ENCODE measurements at places on chromosomes 5 and 9.

DNA sequence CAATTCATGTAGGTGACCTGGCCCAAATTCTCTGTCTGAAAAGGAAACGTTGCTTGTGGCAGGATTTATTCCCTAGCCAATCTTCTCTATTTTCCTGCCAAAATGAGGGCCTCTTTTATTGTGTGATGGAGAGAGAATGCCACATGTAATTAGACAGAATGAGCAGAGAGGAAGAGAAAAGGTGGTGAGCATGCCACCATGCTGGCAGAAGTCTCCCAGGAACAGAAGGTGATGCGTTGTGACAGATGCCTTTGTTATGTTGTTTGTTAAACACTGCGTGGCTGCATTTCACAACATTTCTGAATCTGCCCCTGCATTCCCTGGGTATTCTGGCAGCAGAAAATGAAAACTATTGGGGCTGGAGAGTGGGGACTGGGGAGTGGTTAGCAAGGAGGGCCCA lies 577.6 kb downstream of the TLR4 start:
- DNase-seq, result no peak

DNA sequence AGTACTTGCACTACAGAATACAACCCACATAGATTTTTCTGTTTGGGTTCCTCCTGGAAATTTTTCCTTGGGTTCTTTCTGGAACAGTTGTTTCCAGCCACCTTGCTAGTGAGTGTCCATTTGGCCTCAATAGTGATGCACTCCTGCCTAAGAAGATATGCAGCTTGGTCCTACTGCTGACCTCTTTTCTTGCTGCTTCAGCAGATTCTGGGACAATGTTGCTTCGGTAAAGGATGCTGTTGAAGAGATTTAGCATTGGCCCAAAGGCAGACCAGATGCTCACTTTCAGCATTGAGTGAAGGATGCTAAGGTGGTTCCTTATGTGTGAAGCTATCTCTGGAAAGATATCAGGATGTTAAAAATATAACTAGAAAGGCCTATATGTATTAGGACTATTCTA lies 86.2 kb upstream of the SMC5 start:
- no peak for DNase-seq

DNA sequence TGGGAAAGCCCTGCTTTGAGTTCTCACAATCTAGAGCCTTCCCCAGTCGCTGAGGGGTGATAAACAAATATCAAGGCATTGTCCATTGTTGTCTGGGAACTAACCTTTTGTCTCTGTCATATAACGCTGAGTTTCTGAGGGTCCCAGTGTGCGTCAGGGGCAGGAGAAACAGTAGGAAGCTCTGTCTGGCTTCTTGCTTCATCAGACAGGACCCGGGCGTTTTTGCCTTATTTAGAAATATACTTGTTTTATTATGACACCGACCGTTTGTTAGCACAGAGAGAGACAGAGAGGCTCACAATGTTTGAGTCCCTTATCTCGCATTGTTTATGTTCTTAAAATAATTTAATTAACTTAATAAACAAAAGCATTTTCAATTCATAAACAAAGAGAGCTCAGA lies 204.9 kb upstream of the GAS1 start:
- DNase-seq, result no peak

GRCh38 chr9:26800322-26800721 lies 92.3 kb downstream of the CAAP1 start:
- no peak for DNase-seq

DNA sequence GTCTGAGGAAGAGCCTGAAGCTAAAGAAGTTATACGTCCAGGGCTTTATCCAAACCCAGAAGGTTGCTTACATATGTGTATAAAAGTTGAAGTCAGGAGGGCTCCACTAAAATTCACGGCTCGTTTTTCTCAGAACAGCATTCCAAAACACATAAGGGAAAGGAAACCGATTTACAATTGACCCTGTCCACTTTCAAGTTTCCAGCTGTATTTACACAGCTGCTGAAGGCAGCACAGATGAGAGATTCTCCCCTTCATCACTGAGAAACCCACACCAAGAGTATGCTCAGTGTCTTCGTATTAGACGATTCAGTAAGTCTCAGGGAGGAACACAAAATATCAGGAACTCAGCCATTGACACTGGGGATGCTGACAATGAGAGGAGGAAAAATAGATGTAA lies 5.9 kb upstream of the NREP start:
- DNase-seq, result no peak

DNA sequence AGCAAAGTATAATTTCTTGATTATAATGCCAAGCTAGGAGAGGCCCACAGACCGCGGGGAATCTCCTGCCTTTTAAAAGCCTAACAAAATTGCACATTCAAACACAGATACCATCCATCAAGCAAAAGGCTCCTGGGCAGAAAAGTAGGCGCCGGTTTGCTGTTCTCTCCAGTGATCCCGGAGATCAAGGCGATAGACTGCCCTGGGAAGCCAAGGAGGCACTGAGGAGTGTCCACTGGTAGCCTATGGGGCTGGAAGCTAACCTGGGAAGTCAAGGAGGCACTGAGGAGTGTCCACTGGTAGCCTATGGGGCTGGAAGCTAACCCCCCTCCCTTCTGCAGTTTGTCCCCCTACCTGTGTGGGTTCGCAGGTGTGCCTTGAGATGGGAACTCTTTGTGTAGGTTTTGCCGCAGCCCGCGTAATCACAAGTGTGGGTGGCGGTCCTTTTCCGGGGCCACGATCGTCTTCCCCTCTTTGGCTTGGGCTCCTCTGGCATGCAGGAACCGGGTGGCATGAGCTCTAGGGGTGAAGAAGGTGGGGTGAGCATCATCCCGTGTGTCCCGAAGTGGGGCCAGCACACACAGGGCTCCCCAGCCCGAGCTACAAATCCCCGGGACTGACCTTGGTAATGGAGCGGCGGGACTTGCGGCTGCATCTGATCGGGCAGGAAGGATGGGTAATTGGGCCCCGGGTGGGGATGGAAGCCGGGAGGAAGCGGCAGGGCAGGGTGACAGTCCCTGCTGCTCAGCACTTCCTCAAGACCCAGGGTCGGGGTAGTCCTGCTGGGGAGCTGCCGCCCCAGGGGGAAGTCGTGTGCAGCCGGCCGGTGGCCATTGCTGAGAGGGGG lies 2.7 kb downstream of the KLF4 start:
- DNase-seq, result no peak

DNA sequence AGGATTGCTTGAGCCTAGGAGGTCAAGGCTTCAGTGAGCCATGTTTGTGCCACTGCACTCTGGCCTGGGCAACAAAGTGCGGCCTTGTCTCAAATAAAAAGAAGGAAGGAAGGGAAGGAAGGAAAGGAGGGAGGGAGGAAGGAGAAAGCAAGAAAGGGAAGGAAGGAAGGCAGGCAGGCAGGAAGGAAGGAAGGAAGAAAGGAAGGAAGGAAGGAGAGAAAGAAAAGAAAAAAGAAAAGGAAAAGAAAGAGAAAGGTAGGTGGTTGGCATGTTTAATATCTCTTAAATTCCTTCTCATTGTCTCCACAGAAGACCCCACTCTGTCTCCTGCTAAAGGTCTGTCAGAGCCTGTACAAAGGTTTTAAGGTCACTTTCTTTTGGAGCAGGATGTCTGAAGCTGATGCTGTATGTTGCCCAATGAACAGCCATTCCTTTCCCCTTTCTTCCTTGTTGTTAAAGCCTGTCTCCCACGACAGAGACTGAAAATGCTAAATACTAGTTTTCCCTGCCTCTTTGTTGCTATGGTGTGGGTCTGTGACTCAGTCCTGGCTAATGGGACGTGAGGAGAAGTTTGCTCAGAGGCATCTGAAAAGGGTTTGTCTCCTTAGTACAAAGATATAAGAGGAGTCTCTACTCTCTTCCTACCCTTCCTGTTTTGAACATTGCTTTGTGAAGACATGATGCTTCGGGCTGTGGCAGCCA lies 213.3 kb downstream of the PCSK1 start:
- DNase-seq, result peak; percentile 72

- peak; percentile 10 for DNase-seq
Measured at GRCh38 chr5:17838469-17838868, 204.2 kb downstream of the TAF11L14 start.

- no peak for DNase-seq
Measured at GRCh38 chr5:106656821-106657220, 1013.9 kb downstream of the EFNA5 start.

DNA sequence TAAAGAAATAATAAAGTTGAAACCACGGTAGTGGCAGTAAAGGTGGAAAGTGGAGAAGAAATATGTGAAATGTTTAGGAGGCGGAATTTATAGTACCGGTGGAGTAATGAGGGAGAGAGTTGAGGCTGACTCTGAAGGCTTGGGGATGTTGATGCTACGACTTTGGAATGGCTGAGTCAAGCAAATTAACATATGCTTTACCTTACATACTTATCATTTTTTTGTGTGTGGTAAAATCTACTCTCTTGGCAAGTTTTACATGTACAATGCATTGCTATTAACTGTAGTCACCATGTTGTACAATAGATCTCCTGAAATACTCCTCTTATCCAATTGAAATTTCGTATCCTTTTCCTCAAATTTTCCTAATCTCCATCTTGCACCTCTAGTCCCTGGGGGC lies 179.0 kb downstream of the TAF11L14 start:
- peak; percentile 22 for DNase-seq

DNA sequence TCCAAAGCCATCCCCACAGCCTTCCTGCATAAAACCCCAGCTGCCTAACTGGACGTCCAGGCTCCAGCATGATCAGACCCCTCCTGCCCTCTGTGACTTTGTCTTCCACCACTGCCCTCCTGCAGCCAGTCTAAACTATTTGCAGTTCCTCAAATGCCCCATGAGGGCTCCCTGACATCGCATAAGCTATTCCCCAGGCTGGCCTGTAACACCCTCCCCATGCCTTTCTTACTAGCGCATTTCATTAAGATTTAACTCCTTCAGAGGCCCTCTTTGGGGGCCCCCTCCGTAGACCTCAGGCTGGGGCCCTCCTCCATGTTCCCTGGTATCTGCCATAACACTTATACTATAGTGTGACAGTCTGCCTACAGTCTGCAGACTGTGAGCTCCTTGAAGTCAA lies 15.5 kb upstream of the SMIM23 start:
- no peak for DNase-seq

DNA sequence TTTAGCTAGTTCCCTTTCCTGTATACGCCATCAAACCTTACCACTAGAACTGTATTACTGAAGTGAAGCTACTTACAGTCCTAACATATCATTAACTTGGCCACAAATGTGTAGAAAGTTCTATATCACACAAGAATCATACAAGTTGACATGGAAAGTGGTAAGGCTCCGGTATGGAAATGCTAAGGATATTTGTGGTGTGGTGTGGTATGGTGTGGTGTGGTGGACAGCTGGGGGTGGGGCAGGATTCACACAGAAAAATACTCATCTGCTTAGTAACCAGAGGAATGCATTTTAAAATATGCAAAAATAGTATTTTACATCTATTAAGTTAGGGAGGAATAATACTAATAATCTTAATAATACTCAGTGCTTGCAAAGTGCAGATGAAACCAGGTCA lies 69.4 kb downstream of the TRPC7 start:
- no peak for DNase-seq

DNA sequence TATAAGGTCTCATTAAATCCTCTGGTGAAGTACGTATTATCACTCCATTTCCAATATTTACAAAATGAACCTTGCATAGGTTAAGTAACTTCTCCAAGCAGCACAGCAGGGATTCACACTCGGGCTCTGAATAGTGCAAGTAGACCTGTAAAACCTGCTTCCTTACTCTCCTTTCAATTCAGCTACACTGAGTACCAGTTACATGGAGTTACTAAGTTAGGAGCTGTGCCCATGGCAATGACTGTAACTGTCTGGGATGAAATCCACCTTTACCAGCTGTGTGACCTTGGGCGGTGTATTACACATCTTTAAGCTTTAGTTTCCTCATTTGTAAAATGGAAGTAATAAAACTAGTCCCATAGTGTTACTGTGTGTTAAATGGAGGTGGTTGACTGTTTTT lies 15.9 kb upstream of the MOB3B start:
- DNase-seq, result no peak

- DNase-seq, result no peak
Measured at GRCh38 chr9:114016101-114016500, 62.0 kb downstream of the AMBP start.

DNA sequence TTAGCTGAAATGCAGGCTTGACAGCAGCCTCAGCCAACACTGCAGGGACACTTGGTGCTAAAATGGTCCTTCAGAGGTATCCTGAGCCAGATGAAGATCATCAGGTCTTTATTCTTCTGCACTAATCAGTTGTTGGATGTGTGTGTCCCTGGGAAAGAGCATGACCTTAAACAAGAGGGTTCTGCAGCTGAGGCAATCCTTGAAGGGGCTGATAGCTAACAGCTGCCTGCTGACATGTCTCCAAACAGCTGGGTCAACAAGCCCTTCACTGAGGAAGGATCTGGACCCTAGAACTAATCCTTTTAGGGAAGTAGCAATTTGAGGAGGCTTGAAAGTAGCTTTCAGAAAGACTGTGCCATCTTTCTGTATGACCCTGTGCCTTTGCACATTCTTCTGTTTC lies 376.3 kb upstream of the ACTBL2 start:
- DNase-seq, result no peak

GRCh38 chr9:70257991-70258691 lies 637 bp upstream of the SMC5 start:
- peak; percentile 72 for DNase-seq

- DNase-seq, result no peak
Measured at GRCh38 chr5:9188956-9189355, 356.9 kb downstream of the SEMA5A start.

GRCh38 chr5:177553671-177554429 lies 513 bp downstream of the FAM193B start:
- peak; percentile 36 for DNase-seq

- DNase-seq, result peak; percentile 27
Measured at GRCh38 chr5:147303251-147303650, 68.4 kb downstream of the STK32A start.

DNA sequence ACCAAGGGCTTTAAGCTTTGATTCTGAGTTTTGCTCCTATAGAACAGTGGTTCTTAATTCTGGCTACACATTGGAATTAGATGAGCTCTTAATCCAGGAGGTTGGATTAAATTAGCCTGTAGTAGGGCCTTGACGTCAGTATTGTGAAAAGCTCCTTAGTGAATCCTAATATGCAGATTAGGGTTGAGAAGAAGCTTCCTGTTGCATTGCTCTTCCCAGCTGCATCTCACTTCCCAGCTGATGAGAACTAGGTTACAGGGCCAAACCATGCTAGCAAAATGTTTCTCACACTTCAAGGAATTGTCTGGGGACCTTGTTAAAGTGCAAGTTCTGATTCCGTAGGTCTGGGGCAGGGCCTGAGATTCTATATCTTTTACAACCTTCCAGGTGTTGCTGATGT lies 300.0 kb downstream of the ZSWIM6 start:
- DNase-seq, result no peak

DNA sequence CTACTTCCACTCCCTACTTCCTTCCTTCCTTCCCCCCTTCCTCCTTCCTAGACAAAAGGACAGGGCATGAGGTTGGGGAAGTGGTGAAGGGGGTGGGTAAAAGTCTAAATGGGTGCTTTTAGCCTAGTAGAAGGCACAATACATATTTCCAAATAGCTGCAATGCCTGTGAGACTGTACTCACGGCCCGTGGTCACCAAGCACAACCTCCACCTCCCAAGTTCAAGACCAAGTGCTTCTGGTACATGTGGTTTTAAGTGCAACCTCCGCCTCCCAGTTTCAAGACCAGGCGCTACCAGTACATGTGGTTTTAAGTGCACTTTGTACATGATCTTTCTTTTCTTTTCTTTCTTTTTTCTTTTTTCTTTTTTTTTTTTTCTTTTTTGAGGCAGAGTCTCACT lies 14.5 kb upstream of the NTNG2 start:
- DNase-seq, result no peak
